Chondrocyte (in vitro differentiated cells): ENCODE measurements at places on chromosomes 1 and 21.

GRCh38 chr1:162193221-162193620, 123.7 kb downstream of the NOS1AP start:
- DNase-seq = no peak

DNA sequence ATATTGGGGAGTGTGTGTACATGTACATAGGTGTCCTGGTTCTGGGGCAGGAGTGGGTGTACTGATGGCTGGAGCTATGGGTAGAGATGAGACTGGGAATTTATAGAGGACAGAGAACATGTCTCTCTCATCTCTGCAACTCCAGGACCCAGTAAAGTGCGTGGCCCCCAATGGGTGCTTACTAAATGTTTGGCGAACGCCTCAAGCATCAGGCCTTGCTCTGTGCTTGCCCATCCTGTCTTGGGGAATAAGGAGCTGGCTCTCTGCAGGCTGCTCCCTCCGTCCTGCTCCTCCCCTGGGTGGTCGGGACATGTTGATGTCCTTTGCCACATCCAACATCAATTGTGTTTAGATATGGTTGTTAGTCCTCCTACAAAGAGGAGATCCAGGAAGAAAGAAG, 161.7 kb downstream of the ZSCAN20 start:
- no peak for DNase-seq

GRCh38 chr1:37767488-37767887, 2.6 kb upstream of the EPHA10 start:
- no peak for DNase-seq

- DNase-seq = no peak
Observed at GRCh38 chr1:31159323-31159722, 80.4 kb downstream of the NKAIN1 start.

- DNase-seq = no peak
Observed at GRCh38 chr1:185318431-185319138, 1.5 kb upstream of the IVNS1ABP start.
